ENCODE measurements at places on chromosomes 3 and 15. TPM values are rescaled to one million over a fixed set of nuclear protein-coding genes. Genes with fewer than 3 reads are reported as not detected.

DNA sequence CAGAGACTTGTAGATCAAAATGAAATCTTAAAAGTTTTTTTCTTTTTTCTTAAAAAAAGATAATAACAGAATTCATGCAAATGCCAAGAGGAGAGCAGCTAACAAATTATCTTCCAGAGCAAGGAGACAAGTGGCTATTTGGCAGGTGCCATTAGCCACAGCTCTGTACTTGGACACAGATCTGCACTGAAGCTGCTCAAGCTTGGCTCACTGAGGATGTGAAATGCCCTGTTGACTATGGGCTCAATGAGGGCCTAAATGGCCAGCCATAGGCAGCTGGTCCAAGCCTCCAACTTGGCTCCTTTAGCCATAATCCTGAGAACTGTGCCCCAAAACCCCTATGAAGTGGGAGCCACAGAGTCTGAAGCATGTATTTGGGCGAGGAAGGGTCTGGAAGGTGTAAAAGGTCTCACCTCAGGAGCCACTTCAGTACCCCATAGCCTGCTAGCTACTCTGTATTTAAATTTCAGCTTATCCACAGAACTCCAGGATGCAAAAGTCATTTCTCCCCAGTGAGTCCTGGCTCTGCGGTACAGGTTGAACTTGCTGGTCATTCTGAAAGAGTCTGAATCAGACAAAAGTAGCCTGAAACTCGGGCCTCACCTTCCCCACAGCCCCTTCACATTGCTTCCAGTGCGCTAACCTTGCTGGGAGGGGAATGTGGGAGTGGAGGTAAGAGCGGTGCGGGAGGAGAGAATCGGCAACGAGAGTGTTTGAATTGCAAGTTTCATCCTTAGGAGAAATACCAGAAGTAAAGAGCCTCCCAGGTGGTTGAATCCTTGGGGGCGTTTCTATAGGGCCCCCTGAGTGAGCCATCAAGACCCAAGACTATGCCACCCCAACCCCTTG lies 48.0 kb downstream of the ZIC4 start:
- DNase-seq = no peak

DNA sequence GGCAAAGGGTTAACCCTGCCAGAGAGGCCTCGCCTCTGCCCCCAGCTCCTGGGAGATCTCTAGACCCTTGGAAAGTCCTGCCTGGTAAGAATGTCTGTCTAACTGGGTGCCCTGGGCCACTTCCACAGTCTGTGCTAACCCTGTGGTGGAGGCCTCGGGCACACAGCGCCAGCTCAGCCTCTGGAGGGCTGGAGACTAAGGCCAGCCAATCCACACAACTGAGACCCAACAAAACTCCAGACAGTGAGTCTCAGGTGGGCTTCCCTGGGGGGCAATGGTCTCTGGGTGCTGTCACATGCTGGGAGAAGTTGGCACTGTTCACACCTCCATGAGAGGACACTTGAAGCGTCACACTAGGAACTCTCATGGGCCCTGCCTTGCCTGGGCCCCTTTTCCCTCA lies 19.5 kb downstream of the ZXDC start:
- DNase-seq = no peak

Gene RFT1
- total RNA-seq = 33.9 TPM

GRCh38 chr15:95059346-95059905 lies 828.1 kb downstream of the MCTP2 start:
- DNase-seq = no peak

DNA sequence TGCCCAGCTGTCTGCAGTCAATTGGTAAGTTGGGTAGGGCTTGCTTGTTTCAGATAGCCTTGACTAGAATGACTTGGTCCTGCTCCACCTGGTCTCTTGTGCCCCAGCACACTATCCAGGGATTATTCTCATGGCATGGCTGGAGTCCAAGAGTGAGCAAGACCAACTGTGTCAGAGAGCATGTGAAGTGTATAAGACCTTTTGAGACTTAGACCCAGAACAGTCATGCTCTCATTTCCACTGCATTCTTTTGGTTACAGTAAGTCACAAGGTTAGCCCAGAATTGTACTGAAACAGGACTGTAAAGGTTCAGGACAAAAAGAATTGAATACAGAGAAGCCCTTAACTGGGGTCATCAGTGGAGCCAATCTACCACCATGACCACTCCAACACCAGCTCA lies 650.8 kb upstream of the ADAMTS9 start:
- peak; percentile 19 for DNase-seq

- DNase-seq = no peak
Observed at GRCh38 chr3:151312972-151313371, 3.6 kb downstream of the GPR87 start.

GRCh38 chr3:113571360-113571759 lies 39.0 kb downstream of the SIDT1 start:
- DNase-seq = no peak

DNA sequence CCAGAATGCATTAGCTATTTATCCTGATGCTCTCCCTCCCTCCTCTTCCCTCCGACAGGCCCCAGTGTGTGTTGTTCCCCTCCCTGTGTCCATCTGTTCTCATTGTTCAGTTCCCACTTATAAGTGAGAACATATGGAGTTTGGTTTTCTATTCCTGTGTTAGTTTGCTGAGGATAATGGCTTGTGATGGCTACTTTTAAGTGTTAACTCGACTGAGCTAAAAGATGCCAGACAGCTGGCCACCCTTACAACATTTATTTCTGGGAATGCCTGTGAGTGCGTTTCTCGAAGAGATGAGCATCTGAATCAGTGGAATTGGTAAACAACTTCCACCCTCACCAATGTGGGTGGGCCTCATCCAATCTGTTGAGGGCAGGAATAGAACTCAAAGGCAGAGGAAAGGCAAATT lies 24.7 kb upstream of the TM2D3 start:
- no peak for DNase-seq

- no peak for DNase-seq
Observed at GRCh38 chr3:117998071-117998470, 1036.6 kb downstream of the IGSF11 start.

Data from HFFc6 (cell line).